T follicular helper cell (primary cell): ENCODE measurements at places on chromosomes 2 and 18.

DNA sequence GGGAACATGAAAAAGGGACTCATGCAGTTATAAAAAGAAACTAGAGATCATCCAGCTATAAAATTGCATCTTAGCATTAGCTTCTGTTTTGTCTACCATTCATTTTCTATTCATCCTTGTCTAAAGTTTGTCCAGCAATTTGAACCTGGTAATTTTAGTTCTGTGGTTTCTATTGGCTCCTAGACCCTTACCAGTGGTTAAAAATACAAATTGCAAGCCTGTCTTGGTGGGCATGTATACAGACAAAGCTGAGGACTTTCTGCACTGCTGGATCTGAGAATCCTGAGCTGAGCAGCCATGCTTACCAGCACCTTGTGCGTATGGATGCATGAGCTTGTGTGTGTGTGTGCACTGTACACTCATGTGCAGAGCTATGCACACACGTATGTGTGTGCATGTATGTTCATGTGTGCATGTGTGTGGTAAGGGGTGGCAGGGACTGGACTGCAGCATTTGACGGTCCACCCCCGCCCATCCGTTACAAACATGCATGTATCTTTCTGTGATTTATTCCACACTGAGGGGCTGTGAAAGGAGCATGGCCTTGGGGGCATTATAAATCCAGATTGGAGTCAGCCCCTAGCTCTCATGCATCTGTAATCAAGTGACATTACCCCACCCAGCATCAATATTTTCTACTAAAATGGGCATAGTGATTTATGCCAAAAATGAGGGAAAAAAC, 144.7 kb downstream of the FAM210A start:
- DNase-seq, result no peak

DNA sequence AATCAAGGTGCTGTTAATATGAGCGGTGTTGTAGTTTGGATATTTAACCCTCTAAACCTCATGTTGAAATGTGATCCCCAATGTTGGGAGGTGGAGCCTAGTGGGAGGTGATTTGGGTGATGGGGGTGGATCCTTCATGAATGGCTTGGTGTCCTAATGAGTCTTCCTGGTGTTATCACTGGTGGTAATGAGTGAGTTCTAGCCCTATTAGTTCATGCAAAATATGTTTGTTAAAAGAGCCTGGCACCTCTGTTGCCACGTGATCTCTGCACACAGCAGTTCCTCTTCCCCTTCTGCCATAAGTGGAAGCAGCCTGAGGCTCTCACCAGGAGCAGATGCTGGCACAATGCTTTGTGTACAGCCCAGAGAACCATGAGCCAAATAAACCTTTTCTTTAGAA, 158.4 kb downstream of the FMNL2 start:
- no peak for DNase-seq

- DNase-seq, result no peak
These were observed 1.9 kb upstream of the STAT4 start for GRCh38 chr2:191152482-191153240.

DNA sequence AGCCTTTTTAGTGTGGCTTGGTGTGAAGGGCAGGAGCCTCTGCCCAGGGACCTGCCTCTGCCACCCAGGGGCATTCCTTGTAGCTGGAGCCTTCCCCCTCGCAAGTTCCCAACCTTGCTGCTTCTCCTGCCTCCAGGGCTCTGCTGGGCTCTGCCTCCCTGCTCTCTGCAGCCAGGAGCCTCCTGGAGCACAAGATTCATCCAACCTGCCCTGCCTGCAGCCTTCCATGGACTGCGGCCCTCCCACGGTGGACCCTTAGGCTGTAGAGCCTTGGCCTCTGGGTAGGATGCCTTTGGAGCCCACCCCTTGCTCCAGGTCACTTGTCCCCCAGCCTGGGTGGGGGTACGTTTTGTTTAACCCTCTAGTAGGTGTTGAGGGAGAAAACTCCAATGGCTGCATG, 2.5 kb downstream of the SLC66A3 start:
- no peak for DNase-seq

GRCh38 chr18:46291149-46291548, 187.0 kb downstream of the HAUS1 start:
- no peak for DNase-seq

DNA sequence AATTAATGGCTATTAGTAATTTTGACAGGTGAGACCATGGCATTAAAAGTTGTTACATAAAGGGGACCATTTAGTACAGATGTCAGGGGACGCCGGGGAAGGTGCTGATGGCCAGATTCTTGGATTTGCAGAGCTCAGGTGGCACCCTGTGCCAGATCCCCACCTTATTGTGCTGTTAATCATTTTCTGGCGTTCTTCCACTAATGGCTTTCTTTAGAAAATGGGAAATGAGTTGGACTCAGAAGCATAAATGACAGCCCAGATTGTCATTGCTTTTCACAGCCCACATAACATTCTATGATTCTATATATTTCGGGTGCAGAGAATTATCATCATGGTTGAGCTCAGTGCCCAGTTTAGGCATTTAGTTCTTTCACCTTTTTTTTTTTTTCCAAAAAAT, 257.2 kb upstream of the TCF4 start:
- DNase-seq, result no peak

DNA sequence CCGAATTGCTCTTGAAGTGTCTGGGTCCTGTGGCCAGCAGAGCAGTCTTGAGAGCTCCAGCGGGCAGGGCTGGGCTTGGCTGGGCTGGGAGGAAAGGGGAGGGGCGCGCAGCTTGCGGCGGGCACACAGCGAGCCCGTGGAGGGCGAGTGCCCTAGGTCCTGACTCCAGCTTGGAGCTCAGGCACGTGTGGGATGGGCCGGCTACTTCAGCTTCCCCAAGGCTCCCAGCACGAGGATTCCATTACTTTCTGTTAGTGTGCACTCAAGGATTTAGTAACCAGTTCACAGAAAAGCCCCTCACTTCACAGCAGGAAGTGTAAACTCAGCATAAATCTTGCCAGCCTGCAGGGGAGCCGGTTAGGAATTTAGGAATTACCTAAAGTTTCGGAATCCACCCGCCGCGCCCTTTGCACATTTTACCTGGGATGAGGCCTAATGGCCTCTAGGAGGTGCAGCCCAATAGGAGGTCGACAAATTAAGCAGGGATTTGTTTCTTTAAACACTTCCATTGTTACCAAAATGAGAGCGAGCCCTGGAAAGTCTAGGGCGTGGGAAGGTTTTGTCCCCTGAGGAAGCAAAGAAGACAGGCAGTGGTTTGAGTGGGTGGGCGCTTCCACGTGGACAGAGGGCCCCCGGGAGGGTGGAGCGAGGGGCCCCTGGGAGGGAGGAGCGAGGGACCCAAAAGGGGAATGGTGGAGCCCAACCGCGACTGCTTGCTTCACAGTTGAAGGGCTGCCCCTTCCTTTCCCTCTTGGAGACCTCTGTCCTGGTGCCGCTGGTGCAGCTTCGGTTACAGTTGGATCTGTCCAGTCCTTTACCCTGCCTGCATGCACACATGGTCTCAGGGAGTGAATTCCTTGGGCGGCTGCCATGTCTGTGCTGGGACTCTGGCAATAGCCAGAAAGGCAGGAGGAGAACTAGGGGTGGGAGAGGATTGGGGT, 93.3 kb downstream of the CTAGE1 start:
- DNase-seq, result no peak

GRCh38 chr2:232238108-232238507, 140.4 kb upstream of the ALPP start:
- DNase-seq, result no peak

DNA sequence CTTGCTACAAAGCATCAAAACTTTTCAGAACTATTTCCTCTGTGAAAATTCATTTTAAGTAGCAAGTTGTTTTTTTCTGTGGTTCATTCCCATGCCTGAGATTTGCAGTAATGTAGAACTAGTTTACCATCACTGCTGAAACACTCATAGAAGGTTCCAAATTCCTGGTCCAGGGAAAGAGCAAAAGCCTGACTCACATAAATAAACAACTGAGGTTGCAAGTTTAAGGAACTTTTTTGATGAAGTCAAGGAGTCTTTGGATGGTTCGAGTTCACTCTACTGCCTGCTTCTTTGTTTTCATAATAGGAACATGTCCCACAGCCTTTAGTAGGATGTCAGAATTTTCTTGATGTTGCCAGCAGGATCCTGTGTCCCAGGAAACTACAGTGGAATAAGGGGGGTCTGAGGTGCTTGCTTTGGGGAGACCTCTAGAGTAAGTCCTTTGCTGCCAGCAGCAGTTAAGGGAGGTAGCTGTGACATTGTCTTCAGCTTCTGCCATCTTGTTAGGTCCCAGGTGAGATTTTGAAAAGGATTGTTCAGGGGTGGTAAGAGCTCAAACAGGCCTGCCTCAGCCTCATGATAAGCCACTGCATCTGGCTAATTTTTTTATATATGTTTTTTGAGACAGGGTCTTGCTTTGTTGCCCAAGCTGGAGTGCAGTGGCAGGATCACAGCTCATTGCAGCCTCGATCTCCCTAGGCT, 43.9 kb downstream of the ACSL3 start:
- DNase-seq, result no peak

DNA sequence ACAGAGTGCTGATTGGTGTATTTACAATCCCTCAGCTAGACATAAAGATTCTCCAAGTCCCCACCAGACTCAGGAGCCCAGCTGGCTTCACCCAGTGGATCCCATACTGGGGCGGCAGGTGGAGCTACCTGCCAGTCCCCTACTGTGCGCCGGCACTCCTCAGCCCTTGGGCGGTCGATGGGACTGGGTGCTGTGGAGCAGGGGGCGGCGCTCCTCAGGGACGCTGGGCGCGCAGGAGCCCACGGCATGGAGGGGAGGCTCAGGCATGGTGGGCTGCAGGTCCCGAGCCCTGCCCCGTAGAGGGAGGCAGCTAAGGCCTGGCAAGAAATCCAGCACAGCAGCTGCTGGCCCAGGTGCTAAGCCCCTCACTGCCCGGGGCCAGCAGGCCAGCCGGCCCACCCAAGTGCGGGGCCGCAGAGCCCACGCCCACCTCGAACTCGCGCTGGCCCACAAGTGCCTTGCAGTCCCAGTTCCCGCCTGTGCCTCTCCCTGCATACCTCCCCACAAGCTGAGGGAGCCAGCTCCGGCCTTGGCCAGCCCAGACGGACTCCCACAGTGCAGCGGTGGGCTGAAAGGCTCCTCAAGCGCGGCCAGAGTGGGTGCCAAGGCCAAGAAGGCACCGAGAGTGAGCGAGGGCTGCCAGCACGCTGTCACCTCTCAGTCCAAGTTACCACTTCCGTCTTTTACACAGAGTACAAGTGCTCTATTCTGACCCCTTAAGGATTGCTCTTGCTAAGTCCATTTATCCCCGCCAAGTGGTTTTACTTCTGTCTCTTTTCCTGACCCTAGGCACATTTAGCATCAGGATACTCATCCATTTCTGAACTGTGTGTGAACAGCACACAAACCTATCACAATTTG, 1.7 kb upstream of the RPE start:
- DNase-seq, result no peak

- no peak for DNase-seq
These were observed 328.7 kb downstream of the SMAD2 start for GRCh38 chr18:47601581-47602272.

GRCh38 chr2:118721817-118722551, 125.5 kb downstream of the EN1 start:
- no peak for DNase-seq

DNA sequence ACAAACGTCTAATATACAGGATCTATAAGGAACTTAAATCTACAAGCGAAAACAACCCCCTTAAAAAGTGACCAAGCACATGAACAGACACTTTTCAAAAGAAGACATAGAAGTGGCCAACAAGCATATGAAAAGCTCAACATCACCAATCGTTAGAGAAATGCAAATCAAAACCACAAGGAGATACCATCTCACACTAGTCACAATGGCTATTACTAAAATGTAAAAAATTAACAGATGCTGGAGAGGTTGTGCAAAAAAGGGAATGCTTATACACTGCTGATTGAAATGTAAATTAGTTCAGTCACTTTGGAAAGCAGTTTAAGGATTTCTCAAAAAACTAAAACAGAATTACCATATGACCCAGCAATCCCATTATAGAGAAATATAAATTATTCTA, 1148.5 kb upstream of the FAM98A start:
- no peak for DNase-seq

DNA sequence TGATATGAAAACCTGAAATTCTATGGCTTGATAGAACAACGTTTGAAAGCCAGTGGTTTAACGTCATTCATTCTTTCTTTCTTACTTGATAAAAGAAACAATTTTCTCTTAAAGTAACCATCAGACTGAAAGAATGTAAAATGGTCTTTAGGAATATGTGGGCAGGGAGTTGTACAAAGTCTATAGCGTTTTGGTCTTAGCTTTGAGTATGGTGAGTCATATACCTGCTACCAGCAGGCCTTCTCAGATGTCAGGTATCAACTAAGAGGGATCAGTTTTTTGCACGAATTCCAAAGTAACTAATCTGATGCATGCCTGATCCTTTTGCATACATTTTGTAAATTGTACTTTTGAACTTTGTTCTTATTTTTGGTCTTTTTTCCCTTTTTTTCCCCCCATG, 101.5 kb upstream of the DSEL start:
- DNase-seq, result no peak

DNA sequence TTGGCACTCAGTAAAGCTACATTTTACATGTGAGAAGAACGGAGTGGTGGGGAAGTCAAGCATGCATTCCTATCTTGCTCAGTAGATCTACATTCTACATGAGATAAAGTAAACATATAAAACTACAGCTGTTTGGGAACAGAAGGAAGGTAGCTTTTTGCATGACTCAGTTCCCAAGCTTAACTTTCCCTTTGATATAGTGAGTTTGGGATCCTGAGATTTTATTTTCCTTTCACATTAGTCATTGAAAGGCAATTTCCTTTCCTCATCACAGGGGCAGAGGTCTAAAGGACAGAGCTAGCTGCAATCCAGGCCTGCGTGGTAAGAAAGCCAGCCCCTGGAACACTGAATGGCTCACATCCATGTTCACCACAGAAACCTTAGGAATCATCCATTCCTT, 257.2 kb downstream of the SRBD1 start:
- no peak for DNase-seq

GRCh38 chr2:171266102-171266501, 105.4 kb upstream of the TLK1 start:
- no peak for DNase-seq

GRCh38 chr2:211609127-211609526, 929.5 kb downstream of the ERBB4 start:
- DNase-seq, result no peak

DNA sequence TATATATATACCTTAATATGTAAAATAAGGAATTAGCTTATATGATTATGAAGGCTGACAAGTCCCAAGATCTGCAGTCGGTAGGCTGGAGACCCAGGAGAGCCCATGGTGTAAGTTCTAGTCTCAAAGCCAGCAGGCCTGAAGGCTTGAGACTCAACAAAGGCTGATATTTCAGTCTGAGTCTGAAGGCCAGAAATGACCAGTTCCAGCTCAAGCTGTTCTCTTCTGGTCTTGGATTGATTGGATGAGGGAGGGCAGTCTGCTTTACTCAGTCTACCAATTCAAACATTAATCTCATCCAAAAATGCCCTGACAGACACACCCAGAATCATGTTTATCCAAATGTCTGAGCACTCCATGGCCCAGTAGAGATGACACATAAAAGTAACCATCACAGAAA, 22.0 kb downstream of the HNMT start:
- DNase-seq, result no peak

DNA sequence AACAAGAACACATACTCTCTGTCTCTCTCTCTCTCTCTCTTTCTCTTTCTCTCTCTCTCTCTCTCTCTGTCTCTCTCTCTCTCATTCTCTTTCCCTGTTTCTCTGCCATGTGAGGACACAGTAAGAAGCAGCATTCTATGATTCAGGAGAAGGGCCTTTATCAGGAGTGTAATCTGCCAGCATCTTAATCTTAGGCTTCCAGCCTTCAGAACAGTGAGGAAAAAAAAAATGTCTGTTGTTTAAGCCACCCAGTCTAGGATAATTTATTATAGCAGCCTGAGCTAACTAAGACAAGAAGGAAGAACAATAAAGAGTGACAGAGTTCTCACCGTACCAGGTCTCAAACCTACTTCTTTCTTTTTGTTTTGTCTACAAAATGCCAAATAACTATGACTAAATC, 399.4 kb downstream of the SOCS6 start:
- no peak for DNase-seq
